Glutamatergic neuron (in vitro differentiated cells): ENCODE measurements at places on chromosomes 7 and 10. TPM values are rescaled to one million over a fixed set of nuclear protein-coding genes. Genes with fewer than 3 reads are reported as not detected.

The SRI gene
- total RNA-seq, result 179 TPM

GRCh38 chr10:79070606-79071395 lies 2.0 kb downstream of the ZMIZ1 start:
- peak; percentile 59 for DNase-seq

The INSYN2A gene
- 1.7 TPM for total RNA-seq

The NPTX2 gene
- total RNA-seq, result 81.2 TPM

The ANKRD16 gene
- total RNA-seq, result 7.5 TPM

GRCh38 chr10:49486738-49487137 lies 52.2 kb downstream of the ERCC6 start:
- no peak for DNase-seq

DNA sequence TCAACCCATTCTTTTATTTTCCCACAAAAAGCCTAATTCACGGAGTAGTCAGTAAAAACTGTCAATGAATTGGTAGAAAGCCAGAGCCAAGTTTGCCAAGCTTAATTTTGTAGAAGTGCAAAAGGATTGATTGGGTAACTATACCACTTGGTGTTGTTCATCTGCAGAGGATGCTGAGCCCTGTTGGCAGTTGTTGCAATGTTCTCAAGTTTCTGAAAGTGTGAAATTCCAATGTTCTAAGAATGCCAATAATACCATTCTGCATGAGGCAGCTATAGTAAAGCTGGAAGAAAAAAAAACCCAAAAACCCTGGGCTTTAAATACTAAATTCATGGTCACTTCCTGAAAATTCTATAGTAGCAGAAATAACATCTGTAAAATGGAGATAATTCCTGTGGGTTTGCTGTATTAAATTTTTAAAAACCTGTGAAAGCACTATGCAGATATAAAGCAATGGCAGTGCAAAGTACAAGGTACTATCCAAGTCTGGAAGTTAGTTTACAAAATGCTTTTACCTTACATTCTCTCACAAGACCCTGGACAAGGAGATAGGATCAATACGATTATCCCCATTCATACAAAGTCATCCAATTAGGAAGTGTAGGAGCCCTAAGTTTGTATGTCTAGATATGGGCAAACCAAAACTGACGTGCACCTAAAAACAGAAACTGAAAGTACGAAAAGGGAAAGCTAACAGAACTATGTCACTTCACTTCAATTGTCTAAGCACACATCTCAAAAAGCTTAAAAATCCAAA lies 6.0 kb upstream of the PON1 start:
- no peak for DNase-seq

GRCh38 chr7:18846765-18847215 lies 270.6 kb downstream of the TWIST1 start:
- no peak for DNase-seq

DNA sequence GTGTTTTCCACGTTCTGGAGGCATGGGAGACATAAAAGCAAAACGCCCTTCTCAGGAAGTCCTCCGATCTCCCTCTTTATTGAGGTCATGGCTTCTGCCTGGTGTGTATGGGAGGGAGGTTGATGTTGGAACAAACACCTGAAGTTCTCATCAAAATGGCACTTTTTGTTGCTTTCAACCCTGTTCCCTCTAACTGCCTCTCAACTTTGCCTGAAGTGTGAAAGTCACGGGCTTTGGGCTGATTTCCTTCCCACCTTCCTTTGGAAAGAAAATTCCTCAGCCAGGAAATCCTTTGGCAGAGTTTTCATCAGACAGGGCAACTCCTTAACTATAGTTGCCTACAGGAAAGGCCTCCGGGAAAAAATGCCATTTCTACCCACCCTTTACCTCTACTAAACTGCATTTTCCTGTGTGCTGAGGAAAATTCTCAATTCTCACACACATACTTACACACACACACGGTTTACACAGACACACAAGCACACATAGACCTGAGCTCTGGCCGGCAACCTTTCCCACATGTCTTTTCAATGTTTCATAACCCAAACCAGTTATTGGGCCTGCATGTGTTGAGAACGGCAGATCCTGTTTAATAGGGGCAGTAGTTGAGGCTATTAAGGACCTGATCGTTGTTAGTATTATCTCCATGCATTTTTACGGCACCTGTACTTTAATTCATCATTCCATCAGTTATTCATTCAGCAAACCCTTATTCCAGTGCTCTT lies 36.4 kb downstream of the CYP17A1 start:
- no peak for DNase-seq

The C7orf33 gene
- not detected for total RNA-seq

DNA sequence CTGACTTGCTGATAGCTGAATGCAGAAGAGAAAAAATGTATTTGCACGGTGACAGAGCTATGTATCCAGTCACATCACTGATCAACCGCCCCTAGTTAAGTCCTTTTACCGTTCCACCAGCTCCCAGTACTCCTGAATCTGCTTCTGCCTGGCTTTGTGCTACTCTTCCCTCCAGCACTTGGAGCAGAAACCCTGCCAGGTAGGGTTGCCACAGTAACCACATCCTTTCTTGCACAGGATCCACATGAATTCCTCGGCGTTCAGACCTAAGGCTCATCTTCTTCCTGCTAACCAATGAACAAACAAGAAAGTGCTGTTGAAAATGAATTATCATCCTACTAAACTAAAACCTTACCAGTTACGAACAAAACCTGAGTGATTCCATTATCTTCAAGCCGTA lies 52.0 kb upstream of the KCTD7 start:
- no peak for DNase-seq

DNA sequence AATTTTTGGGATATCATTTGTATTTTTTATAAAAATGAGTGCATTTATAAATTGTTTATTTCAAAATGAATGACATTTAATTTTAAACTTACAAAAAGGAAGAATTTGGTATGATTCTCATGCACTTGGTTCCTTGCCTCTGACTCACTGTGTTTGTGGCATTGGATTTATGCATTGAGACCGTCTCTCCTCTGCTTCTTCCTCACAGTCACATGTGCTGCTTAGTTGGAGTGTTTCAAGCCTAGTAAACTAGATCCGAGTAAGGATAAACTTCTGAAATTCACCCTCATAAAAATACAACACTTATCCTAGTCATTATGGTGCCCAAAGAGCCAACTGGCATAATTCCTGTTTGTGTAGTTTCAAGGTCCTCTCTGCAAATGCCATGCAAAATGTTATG lies 19.1 kb upstream of the FZD8 start:
- DNase-seq, result no peak

DNA sequence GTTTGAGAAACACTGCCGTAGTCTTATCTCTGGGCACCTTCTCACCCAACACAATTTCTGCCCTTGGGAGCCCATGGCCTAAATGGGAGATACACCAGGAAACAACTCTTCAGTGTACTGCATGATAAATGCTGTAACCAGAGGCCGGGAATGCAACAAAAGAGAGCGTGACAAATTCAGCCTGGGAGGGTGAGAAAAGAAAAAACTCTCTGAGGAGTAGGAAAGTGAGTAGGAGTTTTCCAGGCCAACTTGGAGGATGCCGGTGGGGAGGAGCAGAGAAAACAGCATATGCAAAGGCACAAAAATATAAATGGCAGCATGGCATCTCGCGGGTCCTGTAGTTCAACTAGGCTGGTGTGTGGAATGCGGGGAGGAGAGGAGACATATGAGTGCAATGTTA lies 624.5 kb downstream of the PARD3 start:
- DNase-seq, result no peak

- DNase-seq, result no peak
These were observed 158.0 kb upstream of the NPVF start for GRCh38 chr7:25386311-25386744.

GRCh38 chr7:130305433-130306042 lies 12.6 kb downstream of the CPA4 start:
- no peak for DNase-seq

The ANLN gene
- total RNA-seq, result 18.4 TPM

DNA sequence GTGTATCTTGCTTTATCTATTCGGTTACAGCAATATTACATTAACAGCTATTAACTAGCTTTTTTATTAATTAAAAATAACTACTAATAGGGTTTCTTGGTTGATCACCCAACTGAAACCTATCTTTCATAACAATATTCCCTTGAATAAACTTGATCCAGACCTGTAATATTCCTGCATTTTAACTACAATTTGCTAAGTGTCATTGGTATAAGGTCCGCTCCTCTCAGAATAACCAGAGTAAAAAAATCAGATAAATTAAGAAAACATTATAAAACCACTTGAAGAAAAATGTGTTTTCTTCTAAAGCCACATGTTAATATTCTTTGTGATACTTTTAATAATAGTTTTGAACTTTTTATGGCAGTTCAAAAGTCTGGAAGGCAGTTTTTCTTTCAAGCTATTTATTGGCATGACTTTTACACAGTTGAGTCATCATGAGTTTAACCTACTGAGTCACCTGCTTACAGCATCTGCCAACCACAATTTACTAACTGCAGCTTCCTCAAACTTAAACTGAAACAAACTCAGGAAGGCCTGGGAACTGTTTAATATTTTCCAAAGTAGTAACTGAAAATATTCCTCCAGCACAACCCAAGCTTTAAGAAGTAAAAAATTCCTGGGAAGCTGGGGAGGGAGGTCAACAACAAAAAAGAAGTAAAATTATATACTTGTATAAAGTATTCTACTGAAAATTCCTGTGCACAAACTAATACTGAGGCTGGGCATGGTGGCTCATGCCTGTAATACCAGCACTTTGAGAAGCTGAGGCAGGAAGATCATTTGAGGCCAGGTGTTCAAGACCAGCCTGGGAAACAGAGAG lies 103.2 kb downstream of the NRBF2 start:
- DNase-seq, result no peak

DNA sequence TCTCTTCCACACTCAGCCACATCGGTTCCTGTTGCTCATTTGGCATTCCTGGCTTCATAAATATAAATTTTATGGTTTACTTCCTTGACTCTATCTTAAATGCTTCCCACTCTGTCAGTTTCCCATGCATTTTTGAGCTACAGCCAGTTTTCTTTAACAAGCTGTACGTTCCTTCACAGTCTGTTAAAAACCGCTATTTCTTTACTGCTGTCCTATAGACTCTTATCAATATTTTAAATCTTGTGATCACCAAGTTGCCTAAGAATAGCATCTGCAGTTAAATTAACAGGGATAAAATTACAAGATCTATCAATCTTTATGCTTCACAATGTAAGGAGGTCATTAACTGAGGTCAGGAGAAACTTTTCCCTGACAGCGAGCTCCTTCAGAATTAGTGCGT lies 103.1 kb upstream of the RHOBTB1 start:
- DNase-seq, result no peak

DNA sequence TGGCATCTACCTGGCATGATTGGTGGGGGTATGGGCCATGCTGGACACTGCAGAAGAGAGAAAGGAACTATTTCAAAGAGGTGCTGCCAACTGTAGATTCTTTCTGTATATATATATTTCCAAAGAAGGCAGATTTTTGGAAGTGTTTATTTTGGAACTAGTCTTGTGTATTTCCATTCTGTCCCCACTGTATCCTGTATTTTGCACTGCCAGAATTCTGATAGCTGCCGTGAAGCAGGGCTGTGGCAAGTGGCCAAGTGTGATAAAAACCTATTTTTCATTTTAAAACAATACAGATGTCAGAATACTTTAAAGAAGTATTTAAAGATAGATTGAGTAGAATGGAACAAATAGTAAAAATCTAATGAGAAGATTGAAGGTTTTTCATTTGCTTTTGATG lies 17.1 kb downstream of the MCU start:
- DNase-seq, result no peak

- DNase-seq, result no peak
These were observed 74.3 kb upstream of the GNAI1 start for GRCh38 chr7:80060218-80060806.

DNA sequence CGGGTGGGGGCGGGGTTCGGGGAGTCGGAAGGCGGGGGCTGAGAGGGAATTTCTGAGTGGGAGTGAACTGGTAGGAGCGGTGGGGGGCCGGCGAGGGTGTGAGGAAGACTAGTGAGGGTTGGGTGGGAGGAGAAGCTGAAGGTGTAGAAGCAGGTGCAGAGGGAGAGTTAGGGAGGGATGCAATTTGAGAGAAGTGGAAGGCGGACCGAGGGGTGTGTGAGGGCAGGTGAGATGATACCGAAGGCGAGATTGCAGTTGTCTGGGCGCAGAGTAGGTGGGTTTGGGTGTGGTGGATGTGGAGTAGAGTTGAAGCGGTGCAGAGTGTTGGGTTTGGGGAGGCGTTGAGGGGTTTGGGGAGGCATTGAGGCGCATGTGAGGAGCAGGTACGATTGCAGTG lies 643 bp downstream of the KAT6B start:
- no peak for DNase-seq

GRCh38 chr10:101708870-101709269 lies 13.9 kb upstream of the FBXW4 start:
- no peak for DNase-seq

The SEMA3E gene
- 0.96 TPM for total RNA-seq

DNA sequence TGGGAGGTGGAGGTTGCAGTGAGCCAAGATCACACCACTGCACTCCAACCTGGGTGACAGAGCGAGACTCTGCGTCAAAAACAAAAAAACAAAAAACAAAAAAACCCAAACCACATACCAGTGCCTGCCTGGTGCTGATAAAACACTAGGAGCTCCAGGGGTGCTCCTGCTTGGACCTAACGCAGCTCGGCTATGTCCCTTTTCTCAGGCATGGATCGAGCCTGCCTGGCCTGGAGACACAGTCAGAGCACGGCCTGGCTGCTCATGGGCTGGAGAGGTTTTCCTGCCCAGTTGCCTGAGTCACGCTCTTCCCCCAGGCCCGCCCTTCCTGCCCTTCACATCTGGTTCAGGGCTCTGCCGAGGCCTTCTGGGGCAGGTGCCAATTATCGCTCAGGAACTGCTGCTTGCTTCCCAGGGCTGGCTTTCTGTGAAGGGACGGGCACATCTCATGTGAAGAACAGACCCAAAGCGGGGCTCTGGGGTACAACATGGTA lies 12.6 kb upstream of the NPFFR1 start:
- no peak for DNase-seq

The SP8 gene
- total RNA-seq, result not detected

GRCh38 chr7:77799078-77799964 lies 748 bp downstream of the PHTF2 start:
- DNase-seq, result peak; percentile 79

GRCh38 chr7:27095897-27096767 lies at the start of gene HOXA1:
Gene HOXA1 (minus strand): TSS chr7:27096000. CDS start chr7:27095912, 88 bp downstream.
- peak; percentile 69 for DNase-seq

DNA sequence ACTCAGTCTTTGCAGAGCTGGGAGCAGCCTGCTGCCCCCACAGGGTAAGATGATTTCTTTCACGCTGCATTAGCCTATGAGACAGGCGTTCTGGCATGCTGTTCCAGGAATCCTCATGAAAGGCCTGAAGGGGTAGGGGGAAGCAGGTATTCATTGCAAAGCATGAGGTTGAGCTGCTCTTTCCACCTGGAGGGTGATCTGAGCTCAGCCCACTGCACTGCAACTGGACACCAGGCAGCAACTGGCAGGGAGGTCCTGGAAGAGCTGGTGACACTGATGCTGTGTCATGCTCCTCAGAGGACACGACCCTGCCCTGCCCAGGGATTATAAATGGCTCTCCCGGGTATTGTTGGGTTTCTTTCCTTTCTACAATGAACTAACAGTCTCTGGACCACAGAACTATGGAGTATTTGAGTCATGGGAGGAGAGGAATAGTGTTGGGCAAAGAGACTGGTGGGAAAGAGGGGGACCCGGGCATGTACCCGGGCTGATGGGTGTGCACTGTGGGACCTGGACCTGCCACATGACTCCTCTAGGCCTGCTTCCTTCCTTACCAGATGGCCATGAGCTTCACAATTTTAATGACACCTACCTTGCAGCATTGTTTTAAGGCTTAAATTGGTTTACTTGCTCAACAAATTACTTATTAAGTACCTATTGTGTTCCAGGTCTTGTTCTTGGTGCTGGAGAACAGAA lies 24.3 kb downstream of the SLC25A28 start:
- no peak for DNase-seq

The CACNB2 gene
- total RNA-seq, result 3.2 TPM

GRCh38 chr7:31957090-31957720 lies 113.0 kb downstream of the PDE1C start:
- DNase-seq, result no peak

The ENTPD1 gene
- not detected for total RNA-seq

The FEZF1 gene
- 12.7 TPM for total RNA-seq
